ENCODE measurements at places on chromosomes 4 and X. TPM values are rescaled to one million over a fixed set of nuclear protein-coding genes. Genes with fewer than 3 reads are reported as not detected.

- peak overlapping the region; percentile 59 for H3K27ac ChIP-seq
- peaks cover 32% of the 10 kb centered on the region for H3K4me1 ChIP-seq
- H3K36me3 ChIP-seq: no peaks in the 10 kb centered on the region
- DNase-seq: peak; percentile 30
- no peak overlapping the region for H3K4me3 ChIP-seq
- H3K27me3 ChIP-seq: no peaks in the 10 kb centered on the region
Measured at GRCh38 chr4:183430317-183430993, 14.0 kb upstream of the CDKN2AIP start.

FGF5 gene
- total RNA-seq: not detected

DNA sequence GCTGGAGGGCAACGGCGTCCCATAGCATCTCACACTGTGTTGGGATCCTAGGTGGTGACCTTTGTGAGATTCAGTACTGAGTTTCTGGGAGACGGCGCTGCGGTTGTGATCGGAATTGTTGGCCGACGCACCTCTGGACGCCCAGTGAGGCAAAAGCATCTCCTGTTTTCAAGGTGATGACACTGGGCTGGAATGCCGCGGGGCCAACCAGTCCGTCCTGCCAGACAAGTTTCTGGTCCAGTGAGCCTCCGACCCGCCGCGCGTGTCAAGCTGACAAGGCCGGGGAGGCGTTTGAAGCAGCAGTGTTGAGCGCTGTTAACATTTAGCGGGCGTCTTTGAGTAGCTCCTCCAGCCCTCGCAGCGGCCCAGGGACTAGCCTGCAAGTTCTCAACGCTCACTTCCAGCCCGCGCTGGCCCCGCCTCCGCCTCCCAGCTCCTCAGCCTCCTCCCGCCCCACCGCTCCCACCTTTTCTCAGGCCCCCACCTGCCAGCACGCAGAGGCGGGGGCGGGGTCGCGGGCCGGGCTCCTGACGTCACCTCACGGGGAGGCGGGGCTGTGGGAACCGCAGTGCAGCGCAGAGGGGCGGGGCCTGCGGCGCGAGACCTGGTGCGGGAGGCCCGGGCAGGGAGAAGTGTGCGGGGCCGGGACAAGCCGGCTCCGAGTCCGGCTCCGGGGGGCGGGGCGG is 482 bp upstream of the CDS1 start:
- H3K27ac ChIP-seq: no peak overlapping the region
- peaks cover 6% of the 10 kb centered on the region for H3K36me3 ChIP-seq
- DNase-seq: peak; percentile 85
- H3K27me3 ChIP-seq: peaks cover 49% of the 10 kb centered on the region

DKK2 gene
- total RNA-seq: not detected

CFAP47 gene
- total RNA-seq: not detected

DNA sequence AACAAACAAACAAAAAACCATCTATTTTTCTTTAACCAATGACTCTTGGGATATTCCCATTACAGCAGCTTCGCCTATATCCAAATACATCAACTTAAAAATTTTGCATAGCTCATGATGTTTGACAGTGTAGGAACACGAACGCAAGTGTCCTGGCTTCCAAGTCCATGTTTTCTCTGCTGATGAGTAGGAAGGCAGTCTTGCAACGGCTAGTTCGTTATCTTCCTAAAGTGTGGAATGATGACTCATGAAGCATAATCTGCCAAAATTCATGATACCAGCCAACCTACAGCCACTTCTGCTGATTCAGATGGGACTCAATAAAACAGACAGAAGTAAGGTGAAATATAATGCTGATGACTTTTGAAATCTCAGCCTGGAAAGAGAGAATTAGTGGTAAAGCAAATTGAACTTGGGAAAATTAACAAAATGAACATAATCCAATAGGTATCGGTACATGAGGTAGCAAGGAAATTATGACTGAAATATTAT is 6.4 kb upstream of the SEPTIN11 start:
- no peaks in the 10 kb centered on the region for H3K4me1 ChIP-seq
- no peak overlapping the region for H3K4me3 ChIP-seq
- no peak overlapping the region for H3K27ac ChIP-seq
- no peak for DNase-seq

CDKL2 gene
- total RNA-seq: 1.3 TPM

SRPX2 gene
- not detected for total RNA-seq

DNA sequence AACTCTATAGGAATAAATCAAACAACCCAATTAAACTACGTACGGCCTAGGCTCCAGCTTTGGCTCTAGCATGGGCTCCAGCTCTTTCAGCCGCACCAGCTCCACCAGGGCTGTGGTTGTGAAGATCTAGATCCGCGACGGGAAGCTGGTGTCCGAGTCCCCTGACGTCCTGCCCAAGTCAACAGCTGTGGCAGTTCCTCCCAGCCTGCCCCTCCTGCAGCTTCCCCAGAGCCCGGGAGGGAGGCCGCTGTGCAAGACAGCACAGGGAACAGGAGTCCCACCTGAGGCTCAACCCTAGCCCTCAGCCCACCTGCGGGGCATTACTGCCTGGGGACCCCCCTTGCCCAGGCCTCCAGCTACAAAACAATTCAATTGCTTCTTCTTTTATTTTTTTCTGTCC is 2680.3 kb downstream of the PCDH7 start:
- no peaks in the 10 kb centered on the region for H3K4me1 ChIP-seq
- H3K27me3 ChIP-seq: no peaks in the 10 kb centered on the region
- H3K27ac ChIP-seq: no peak overlapping the region
- no peak overlapping the region for H3K4me3 ChIP-seq
- H3K36me3 ChIP-seq: no peaks in the 10 kb centered on the region
- no peak for DNase-seq

GUCY1B1 gene
- 0.10 TPM for total RNA-seq

DNA sequence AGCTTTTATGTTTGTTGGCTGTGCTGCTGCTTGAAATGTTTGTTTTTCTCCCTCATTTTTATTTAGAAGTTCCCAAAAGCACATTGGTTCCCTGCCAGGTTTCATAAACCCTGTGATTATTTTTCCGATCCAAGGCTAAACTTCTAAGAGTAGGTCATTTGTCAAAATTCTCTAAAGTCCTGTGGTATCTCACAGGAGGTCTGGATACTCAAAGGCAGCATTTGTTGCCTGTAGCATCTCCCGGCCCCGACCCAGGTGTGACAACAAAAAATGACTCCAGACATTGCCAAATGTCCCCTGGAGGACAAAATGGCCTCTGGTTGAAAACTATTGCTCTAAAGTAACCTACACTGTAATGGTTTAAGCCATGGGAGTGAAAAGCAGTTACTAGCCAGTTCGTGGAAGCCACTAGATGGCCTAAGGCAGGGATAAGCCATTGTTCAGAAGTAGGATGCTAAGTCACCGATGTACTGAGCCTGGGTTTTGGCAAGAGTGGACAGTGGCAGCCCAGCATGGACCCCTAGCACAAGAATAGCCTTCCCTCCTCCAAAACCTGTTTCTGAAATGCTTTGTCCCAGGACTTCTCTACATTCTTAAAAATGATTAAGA is 256.1 kb downstream of the THOC2 start:
- H3K4me3 ChIP-seq: no peak overlapping the region
- DNase-seq: no peak
- H3K27ac ChIP-seq: no peak overlapping the region
- H3K4me1 ChIP-seq: no peaks in the 10 kb centered on the region
- H3K27me3 ChIP-seq: peaks cover 2% of the 10 kb centered on the region
- no peaks in the 10 kb centered on the region for H3K36me3 ChIP-seq

DNA sequence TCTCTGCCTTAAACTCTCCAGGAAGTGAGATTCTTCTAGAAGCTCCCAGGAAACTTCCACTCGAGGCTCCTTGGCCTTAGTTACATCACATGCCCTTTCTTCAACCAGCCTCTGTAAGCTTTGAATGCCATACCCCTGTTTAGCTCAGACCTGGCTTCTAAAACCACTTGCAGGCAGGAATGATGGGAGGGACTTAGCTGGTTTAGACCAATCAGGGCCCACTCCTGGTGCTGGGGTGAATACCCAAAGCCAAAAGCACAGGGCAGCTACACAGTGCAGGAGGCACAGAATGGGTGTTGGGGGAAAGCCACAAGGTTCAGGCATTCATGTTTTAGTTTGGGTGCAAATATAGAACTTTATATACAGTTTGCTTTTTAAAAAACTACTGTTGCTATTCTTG is 296.2 kb downstream of the FRMPD4 start:
- peaks cover 1% of the 10 kb centered on the region for H3K4me1 ChIP-seq
- H3K27me3 ChIP-seq: no peaks in the 10 kb centered on the region
- no peaks in the 10 kb centered on the region for H3K36me3 ChIP-seq
- H3K27ac ChIP-seq: no peak overlapping the region
- no peak overlapping the region for H3K4me3 ChIP-seq

DMRTC1 gene
- total RNA-seq: not detected

FOXP3 gene
- total RNA-seq: 18.4 TPM

DNA sequence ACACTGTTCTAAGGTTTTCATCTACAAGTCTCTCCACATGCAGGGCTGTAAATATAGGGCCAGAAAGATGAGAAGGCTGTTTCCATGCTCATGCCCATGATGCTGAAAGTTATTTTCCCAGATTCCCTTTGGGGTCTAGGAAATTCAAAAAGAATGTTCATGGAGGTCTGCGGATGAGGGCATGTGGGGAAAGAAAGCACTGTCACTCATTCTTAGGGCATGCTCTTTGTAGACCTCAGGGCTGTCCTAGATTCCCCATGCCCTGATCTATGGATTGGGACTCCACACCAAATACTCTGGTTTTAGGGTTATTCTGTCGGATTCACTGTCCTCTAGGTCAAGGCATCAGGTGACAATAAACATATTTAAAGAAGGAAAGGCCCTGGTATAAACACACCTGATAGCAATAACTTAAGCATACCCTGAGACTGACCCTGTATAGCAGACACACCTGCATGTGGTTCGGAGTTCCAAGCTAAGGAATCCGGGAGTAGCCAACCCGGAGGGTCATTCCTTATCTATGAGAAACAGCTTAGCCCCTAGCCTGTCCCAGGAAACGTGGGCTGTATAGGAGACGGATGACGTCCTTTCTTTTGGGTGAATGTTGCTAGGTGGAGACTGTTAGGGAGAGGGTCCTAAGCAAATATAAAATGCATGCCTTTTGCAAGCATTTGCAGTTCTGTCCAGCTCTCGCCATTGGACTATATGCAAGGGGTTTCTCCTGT is 37.6 kb downstream of the LNX1 start:
- no peak overlapping the region for H3K4me3 ChIP-seq
- no peak overlapping the region for H3K27ac ChIP-seq
- DNase-seq: no peak
- H3K4me1 ChIP-seq: no peaks in the 10 kb centered on the region
- H3K27me3 ChIP-seq: peaks cover 4% of the 10 kb centered on the region

DNA sequence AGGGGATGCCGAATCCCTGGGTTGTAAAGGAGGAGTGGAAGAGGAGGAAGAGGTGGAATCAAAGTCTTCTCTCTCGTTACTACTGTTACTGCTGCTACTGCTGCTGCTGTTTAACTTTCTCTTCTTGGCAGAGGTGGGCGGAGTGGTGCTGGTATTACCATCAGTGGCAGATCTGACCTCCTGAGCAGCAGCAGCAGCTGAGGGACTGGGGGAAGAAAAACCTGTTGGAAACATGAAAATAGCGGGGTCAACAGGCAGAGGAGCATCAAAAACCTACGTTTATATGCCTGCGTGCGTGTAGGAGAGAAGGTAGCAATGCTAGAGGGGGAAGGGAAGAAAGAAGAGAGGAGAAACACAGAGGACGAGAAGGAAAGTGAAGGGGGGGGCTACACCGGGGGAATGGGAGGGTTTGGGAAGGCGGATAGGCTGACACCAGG is 339 bp downstream of the CUL4B start:
- H3K36me3 ChIP-seq: peaks cover 17% of the 10 kb centered on the region
- peak overlapping the region; percentile 95 for H3K27ac ChIP-seq
- H3K4me3 ChIP-seq: peak overlapping the region; percentile 95
- peaks cover 25% of the 10 kb centered on the region for H3K4me1 ChIP-seq

- H3K4me1 ChIP-seq: no peaks in the 10 kb centered on the region
- H3K27ac ChIP-seq: no peak overlapping the region
- no peaks in the 10 kb centered on the region for H3K36me3 ChIP-seq
- no peak overlapping the region for H3K4me3 ChIP-seq
- DNase-seq: no peak
Measured at GRCh38 chr4:151227172-151227571, 49.8 kb upstream of the PRSS48 start.

NAA11 gene
- not detected for total RNA-seq

GRCh38 chrX:2614911-2615310 is 76.2 kb upstream of the CD99 start:
- peaks cover 57% of the 10 kb centered on the region for H3K4me1 ChIP-seq
- H3K27ac ChIP-seq: peak overlapping the region; percentile 23

STBD1 gene
- total RNA-seq: 5.5 TPM

DNA sequence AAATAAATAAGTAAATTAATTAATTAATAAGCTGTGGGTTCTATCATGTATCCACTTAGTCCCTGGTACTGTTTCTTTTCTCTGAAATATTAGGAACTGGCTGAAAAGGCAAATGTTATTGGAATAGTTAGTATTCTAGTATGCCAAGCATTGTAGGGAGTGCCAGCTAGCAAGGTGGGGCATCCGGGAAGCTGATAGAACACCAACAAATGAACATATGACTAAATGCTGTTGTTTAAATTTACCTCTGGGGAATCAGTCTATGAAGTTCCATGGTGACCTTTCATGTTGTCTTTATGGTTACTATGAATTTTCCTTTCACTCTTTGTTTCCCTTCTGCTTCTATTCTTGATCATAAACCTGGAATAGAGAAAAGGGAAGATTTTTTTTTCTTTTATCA is 32.7 kb downstream of the NUDT6 start:
- H3K4me3 ChIP-seq: no peak overlapping the region
- H3K27me3 ChIP-seq: no peaks in the 10 kb centered on the region
- peaks cover 23% of the 10 kb centered on the region for H3K36me3 ChIP-seq
- no peak overlapping the region for H3K27ac ChIP-seq
- DNase-seq: no peak

DNA sequence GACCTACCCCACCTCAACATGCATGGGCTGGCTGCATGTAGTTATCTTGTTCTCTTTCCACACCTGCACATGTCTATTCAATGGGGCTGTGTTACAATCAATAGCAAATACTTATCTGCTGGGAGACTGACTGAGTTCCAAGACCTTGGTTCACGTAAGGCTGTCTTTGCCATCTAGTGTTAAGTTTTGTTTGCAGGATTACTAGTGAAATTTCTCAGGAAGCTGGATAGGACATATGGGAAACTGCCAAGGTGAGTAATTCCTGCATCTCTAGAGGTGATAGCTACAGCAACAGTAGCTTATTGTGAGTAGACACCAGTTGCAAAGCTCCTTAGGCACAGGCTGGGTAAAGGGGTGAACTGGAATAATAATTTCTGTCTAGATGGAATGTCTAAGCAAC is 177.5 kb downstream of the ENOX2 start:
- no peak for DNase-seq
- H3K4me3 ChIP-seq: no peak overlapping the region
- peaks cover 8% of the 10 kb centered on the region for H3K36me3 ChIP-seq
- H3K27ac ChIP-seq: no peak overlapping the region
- no peaks in the 10 kb centered on the region for H3K27me3 ChIP-seq

GRCh38 chr4:82721819-82722423 is 76.7 kb downstream of the SCD5 start:
- no peaks in the 10 kb centered on the region for H3K4me1 ChIP-seq
- DNase-seq: peak; percentile 18
- H3K4me3 ChIP-seq: no peak overlapping the region
- no peaks in the 10 kb centered on the region for H3K36me3 ChIP-seq
- no peaks in the 10 kb centered on the region for H3K27me3 ChIP-seq

HHIP gene
- not detected for total RNA-seq

GRCh38 chrX:7926914-7927258 is 327 bp downstream of the PNPLA4 start:
- no peaks in the 10 kb centered on the region for H3K36me3 ChIP-seq
- peak overlapping the region; percentile 84 for H3K4me3 ChIP-seq
- no peak for DNase-seq
- peaks cover 16% of the 10 kb centered on the region for H3K4me1 ChIP-seq
- no peaks in the 10 kb centered on the region for H3K27me3 ChIP-seq
